ENCODE measurements at places on chromosomes 16 and 17.
A peak's percentile ranks its signal among the peaks of the same experiment; 100 is the strongest.

- no peak for DNase-seq
Measured at GRCh38 chr16:27768651-27769272, 218.8 kb downstream of the KATNIP start.

- DNase-seq: no peak
Measured at GRCh38 chr17:42138749-42139492, 15.9 kb downstream of the RAB5C start.

DNA sequence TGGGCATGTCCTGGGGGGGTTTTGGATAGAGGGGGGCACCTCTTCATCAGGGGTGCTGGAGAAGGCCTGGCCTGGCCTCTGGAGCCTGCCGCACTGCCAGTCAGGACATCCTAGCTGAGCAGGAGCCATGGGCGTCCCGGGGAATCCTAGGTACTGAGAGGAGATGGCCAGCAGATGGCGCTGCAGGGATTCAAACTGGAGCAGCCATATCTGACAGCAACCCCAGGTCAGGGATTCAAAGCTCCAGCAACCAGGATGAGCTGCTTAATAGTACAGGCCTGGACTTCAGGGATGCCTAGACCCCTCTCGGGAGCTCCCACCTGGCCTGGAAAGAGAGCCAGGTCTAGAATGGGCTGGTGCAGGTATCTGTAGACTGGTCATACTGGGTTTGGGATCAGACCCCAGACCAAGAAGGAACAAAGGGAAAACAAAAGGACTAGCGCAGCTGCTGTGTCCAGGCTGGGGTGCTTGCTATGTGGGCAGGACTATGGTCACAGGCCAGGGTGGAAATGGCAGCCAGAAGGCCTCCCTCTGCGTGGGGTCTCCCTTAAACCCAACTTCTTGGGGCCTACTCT lies 306.9 kb upstream of the RBFOX1 start:
- DNase-seq: peak; percentile 27

GRCh38 chr17:82400830-82401229 lies 17.3 kb upstream of the HEXD start:
- no peak for DNase-seq

DNA sequence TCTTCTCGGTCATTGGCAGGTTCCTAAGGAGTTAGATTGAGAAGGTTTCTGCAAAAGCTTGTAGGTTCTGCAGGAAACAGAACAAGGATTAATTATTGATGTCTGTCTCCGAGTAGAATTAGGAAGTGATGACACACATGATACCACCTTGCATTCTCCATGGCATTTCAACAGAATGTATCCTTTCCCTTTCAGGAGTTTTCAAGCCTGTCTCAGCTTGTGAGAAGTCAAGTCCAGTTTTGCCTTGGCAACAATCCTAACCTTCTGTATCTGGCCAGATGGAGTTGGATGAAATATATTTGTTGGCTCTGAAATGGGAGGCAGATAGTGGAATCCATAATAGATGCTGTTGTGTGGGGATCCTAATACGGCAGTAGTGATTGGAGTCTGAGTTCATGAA lies 235.5 kb downstream of the SHISA9 start:
- DNase-seq: no peak
